ENCODE measurements at places on chromosomes 7 and 10. TPM values are rescaled to one million over a fixed set of nuclear protein-coding genes. Genes with fewer than 3 reads are reported as not detected.

GRCh38 chr10:131155218-131155875 lies 156.2 kb downstream of the TCERG1L start:
- H3K36me3 ChIP-seq = no peaks in the 10 kb centered on the region
- no peak overlapping the region for H3K27ac ChIP-seq
- no peaks in the 10 kb centered on the region for H3K4me1 ChIP-seq
- no peaks in the 10 kb centered on the region for H3K27me3 ChIP-seq
- no peak overlapping the region for H3K4me3 ChIP-seq
- DNase-seq = no peak

- no peak overlapping the region for H3K4me3 ChIP-seq
- DNase-seq = no peak
- no peaks in the 10 kb centered on the region for H3K36me3 ChIP-seq
- no peak overlapping the region for H3K27ac ChIP-seq
- H3K27me3 ChIP-seq = peaks cover 2% of the 10 kb centered on the region
These were observed 41.6 kb downstream of the LAMB1 start for GRCh38 chr7:107961405-107961804.

- H3K36me3 ChIP-seq = peaks cover 9% of the 10 kb centered on the region
- H3K27ac ChIP-seq = no peak overlapping the region
- peaks cover 71% of the 10 kb centered on the region for H3K27me3 ChIP-seq
- DNase-seq = peak; percentile 55
- peaks cover 22% of the 10 kb centered on the region for H3K4me1 ChIP-seq
- no peak overlapping the region for H3K4me3 ChIP-seq
These were observed 28.6 kb downstream of the SEC61A2 start for GRCh38 chr10:12158111-12158510.

- no peaks in the 10 kb centered on the region for H3K27me3 ChIP-seq
- H3K4me1 ChIP-seq = no peaks in the 10 kb centered on the region
- no peak overlapping the region for H3K4me3 ChIP-seq
- H3K36me3 ChIP-seq = no peaks in the 10 kb centered on the region
- no peak for DNase-seq
These were observed 215.7 kb upstream of the CSTF2T start for GRCh38 chr10:51915031-51915542.

DNA sequence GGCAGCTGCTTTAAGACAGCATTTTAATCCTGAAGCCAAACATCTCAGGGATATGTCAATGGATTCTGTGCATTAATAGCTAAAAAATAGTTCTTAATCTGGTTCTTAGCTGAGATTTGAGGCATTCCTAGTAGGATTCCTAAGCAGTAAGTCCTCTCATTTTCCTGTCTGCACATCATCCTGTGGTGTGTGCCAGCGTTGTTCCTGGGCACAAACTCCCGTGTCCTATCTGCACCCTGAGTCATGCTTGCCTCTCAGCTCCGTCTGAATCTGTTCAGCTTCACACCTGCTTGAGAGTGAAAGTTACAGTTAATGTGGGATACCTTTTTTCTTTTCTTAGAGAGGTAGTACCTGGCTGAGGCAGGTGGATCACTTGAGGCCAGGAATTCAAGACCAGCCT lies 19.5 kb downstream of the BAG3 start:
- no peak overlapping the region for H3K27ac ChIP-seq
- no peaks in the 10 kb centered on the region for H3K4me1 ChIP-seq
- H3K27me3 ChIP-seq = no peaks in the 10 kb centered on the region
- DNase-seq = no peak

GRCh38 chr10:78385599-78385998 lies 351.9 kb downstream of the RPS24 start:
- no peaks in the 10 kb centered on the region for H3K36me3 ChIP-seq
- no peak overlapping the region for H3K27ac ChIP-seq
- no peaks in the 10 kb centered on the region for H3K27me3 ChIP-seq

GRCh38 chr7:95433952-95434556 lies 774 bp downstream of the PON2 start:
- DNase-seq = no peak
- H3K27ac ChIP-seq = peak overlapping the region; percentile 70
- peak overlapping the region; percentile 85 for H3K4me3 ChIP-seq

- H3K4me3 ChIP-seq = no peak overlapping the region
- H3K27ac ChIP-seq = no peak overlapping the region
- no peaks in the 10 kb centered on the region for H3K36me3 ChIP-seq
- DNase-seq = no peak
These were observed 138.3 kb downstream of the ATXN7L1 start for GRCh38 chr7:105738133-105738532.

DNA sequence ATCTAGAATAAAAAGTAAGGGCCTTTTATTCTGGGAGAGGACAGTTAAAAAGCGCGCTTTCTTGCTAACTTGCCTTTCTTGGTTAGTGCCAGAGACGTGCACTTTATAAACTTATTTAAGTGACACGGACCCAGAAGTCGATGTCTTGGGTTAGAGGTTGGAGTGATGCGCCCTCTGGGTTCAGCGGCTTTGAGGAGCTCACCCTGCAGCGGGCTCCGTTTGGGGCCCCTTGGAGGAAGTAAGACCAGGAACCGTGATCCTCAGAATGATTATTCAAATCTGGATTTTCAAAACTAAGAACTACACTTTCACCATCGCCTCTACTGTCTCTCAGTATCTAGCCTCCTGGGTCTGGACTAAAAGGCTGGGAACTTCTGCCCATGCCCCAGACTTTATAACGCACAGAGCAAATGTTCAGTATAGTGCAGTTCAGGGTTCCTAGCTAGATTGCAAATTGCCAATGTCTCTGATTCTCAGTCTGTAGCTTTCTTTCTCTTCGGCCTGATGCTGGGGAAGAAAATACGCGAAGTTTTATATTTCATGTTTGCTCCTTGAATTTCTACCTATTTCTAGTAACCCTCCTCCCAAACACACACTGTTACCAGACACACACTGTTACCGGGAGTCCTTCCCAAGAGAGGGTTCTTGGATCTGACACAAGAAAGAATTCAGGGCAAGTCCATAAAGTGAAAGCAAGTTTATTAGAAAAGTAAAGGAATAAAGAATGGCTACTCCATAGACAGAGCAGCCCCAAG lies 18.6 kb upstream of the SMO start:
- no peaks in the 10 kb centered on the region for H3K27me3 ChIP-seq
- H3K36me3 ChIP-seq = no peaks in the 10 kb centered on the region
- peak overlapping the region; percentile 84 for H3K4me3 ChIP-seq
- DNase-seq = peak; percentile 34

DNA sequence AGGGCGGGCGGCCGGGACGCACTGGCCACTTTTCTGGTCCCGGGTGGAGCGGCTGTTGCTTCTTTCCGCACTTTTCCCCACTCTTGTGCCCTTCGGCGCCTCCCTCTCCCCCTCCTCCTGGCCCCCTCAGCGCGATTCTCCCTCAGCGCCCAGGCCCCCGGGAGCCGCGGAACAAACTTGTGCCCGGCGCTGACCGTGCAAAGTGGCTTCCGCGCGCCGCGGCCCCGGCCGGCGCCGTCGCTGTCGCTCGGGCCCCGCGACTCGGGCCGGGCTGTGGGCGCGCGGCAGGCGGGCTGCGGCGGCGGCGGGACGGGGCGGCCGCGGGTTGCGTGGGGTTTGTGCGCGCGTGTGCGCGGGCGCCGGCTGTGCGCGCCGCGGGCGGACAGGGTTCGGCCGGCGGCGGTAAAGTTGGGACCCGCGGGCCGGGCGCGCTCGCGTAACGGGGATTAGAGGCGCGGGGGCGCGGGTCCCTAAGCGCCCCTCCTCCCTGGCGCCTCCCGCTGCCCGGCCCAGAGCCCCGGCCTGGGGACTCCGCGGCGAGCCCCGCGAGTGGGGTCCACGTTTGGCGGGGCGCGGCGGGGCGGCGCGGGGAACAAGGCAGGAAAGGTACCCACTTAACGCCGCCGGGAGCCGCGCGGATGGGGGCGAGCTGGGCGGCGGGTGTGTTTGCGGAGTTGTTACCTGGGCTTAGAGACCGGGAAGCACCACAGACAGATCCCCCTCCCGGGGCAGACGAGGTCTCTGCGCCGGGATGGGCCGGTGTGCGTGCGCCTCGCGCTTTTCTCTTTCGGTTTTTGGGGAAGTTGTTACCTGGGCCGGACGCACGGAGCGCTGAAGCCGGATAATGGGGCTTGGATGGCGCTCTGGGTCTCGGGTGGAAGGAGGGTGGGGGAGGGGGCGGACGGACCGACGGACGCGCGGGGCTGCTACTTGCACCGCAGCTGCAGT lies 860 bp downstream of the ZEB1 start:
- peaks cover 29% of the 10 kb centered on the region for H3K4me1 ChIP-seq
- peaks cover 51% of the 10 kb centered on the region for H3K27me3 ChIP-seq
- peak overlapping the region; percentile 77 for H3K4me3 ChIP-seq
- H3K27ac ChIP-seq = no peak overlapping the region
- H3K36me3 ChIP-seq = no peaks in the 10 kb centered on the region

- peaks cover 36% of the 10 kb centered on the region for H3K4me1 ChIP-seq
- H3K27ac ChIP-seq = peak overlapping the region; percentile 80
- H3K4me3 ChIP-seq = no peak overlapping the region
- no peaks in the 10 kb centered on the region for H3K36me3 ChIP-seq
- DNase-seq = peak; percentile 70
These were observed 23.7 kb downstream of the RTKN2 start for GRCh38 chr10:62244785-62245467.

DNA sequence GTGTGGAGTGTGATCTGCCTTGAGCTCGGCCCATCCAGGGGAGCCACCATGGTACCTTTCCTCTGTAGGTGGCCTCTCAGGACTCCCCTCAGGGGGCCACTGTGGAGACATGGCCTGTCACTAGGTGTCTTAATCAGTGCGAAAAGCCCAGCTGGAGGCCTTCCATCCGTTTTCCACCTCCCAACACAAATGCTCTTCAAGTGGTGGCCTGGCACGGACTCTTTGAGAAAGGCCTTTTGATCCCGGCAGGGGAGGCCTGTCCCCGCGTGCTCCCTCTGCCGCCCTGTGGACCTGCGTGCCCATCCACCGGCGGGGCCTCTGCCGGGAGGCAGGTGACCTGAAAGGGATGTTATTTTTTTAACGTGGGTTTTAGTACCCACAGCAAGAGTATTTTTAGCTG lies 149.5 kb downstream of the RGS10 start:
- H3K27me3 ChIP-seq = no peaks in the 10 kb centered on the region
- H3K36me3 ChIP-seq = no peaks in the 10 kb centered on the region
- H3K4me1 ChIP-seq = peaks cover 39% of the 10 kb centered on the region

DNA sequence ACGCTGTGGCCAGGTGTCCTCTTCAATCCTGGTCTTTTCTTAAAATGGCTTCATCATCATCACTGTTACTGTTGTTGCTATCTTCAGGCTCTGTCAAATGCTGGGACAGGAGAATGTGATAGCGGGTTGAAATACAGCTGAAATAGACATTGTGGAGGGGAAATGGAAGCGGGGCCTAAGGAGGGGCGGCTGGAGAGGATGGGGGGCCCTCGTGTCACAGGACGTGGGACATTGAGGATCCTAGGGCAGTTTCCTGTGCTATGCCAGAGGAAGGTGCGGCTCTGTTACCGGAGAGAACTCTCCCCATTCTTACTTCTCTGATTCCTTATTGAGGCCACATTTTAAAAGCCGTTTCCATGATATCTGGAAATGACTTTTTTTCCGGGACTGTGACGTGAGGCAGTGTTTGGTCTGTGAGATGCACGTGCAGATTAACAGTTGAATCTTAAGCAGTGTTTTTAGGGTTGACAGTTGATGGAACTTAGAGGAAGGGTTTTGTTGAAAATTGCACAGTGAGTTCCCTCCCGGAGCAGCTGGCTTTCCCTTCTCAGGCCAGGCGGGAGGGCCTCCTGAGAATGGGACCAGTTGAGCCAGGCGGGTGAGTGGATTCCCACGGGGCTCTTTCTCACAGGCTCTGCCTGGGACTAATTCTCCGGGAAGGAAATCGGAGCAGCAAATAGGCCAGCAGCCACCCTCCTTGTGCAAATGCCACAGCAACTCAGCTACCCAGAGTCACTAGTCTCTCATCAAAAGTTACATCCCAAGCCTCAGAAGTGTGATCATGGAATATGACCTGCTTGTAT lies 125.2 kb downstream of the TACC2 start:
- H3K27me3 ChIP-seq = peaks cover 29% of the 10 kb centered on the region
- DNase-seq = no peak
- no peak overlapping the region for H3K4me3 ChIP-seq
- no peaks in the 10 kb centered on the region for H3K36me3 ChIP-seq

- H3K27me3 ChIP-seq = no peaks in the 10 kb centered on the region
- DNase-seq = no peak
- no peak overlapping the region for H3K4me3 ChIP-seq
- H3K36me3 ChIP-seq = no peaks in the 10 kb centered on the region
- H3K4me1 ChIP-seq = no peaks in the 10 kb centered on the region
- no peak overlapping the region for H3K27ac ChIP-seq
These were observed 13.6 kb downstream of the OPALIN start for GRCh38 chr10:96345222-96345621.

- H3K4me3 ChIP-seq = no peak overlapping the region
- no peak for DNase-seq
- no peaks in the 10 kb centered on the region for H3K4me1 ChIP-seq
These were observed 71.8 kb upstream of the EMX2 start for GRCh38 chr10:117470733-117471132.

DNA sequence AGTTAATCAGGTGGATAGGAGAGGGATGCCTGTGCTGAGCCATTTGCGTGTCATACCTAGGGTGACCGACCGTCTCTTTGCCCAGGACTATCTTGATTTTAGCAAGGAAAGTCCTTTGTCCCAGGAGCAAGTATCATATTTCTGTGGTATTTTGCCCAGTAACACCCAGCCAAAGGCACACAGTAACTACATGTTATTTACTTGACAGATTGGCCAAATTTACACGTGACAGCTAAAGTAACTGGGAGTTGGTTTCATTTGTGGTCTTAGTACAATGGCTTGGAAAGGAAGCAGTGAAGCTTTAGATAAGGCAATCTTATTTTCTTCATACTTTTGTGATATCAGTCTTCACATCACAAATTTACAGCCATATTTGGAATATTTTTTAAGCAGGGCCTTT lies 142.1 kb downstream of the JCAD start:
- no peaks in the 10 kb centered on the region for H3K4me1 ChIP-seq
- H3K4me3 ChIP-seq = no peak overlapping the region
- no peaks in the 10 kb centered on the region for H3K27me3 ChIP-seq

DNA sequence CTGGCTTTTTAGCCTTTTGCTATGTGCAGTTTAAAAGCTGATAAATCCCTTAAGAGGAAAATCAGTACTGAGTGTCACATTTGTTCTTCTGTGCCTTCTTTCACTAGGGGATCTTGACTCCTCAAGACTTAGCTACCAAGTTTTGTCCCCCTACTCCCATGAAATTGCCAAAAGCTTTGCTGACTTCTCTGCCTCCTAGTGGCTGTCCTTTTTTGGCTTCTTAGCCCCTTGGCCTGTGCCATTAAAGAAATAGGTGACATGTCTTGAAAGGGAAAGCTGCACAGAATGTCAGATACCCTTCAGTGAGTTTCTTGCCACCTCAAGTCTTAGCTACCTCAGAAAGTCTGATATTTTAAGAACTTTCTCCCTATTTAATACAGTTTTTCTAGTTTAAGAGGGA lies 10.5 kb downstream of the MKLN1 start:
- H3K4me1 ChIP-seq = peaks cover 9% of the 10 kb centered on the region
- no peak for DNase-seq
- H3K27ac ChIP-seq = no peak overlapping the region
- no peaks in the 10 kb centered on the region for H3K27me3 ChIP-seq
- no peak overlapping the region for H3K4me3 ChIP-seq

TFR2 gene
- polyA plus RNA-seq = not detected

DBF4 gene
- 7.3 TPM for polyA plus RNA-seq

GRID1 gene
- polyA plus RNA-seq = not detected

DNAJB12 gene
- polyA plus RNA-seq = 37.9 TPM

ANXA8L1 gene
- 0.17 TPM for polyA plus RNA-seq

TAS2R4 gene
- polyA plus RNA-seq = not detected

All from CD14-positive monocyte (primary cell).